Activated T-helper 2 cell treated with anti-CD3 and anti-CD28 coated beads, Interferon-gamma antibody, Interleukin-2, Interleukin-4, amounts not matched to agents 10 μg/mL and 5 μg/mL and 100 μg/mL, durations not matched to agents 14 hours and 24 hours and 36 hours (primary cell): ENCODE measurements at places on chromosomes 13 and 19.
A peak's percentile ranks its signal among the peaks of the same experiment; 100 is the strongest.

GRCh38 chr13:42625611-42626010, 51.7 kb downstream of the TNFSF11 start:
- no peak overlapping the region for H3K27ac ChIP-seq
- H3K36me3 ChIP-seq: no peaks in the 10 kb centered on the region
- no peak for DNase-seq
- peaks cover 16% of the 10 kb centered on the region for H3K27me3 ChIP-seq
- no peak overlapping the region for H3K4me3 ChIP-seq

DNA sequence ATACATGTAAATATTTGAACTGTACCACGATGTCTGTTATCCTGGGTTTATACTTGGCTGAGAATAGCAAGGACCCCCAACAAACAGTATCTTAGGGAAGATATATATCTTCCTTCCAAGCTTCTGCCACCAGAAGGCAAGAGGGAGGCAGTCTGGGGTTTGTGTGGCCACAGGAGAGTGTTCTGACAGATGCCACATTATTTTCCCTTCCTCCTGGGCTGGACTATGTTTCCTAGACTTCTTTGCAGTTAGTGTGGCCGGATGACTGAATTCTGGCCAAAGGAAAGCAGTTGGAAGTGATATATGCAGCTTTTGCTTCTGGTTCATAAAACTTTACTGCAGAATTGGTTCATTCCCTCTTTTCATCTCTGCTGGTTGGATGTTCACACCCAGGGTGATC, 39.9 kb upstream of the TMTC4 start:
- H3K36me3 ChIP-seq: no peaks in the 10 kb centered on the region
- no peak overlapping the region for H3K27ac ChIP-seq
- no peaks in the 10 kb centered on the region for H3K4me1 ChIP-seq
- no peak overlapping the region for H3K4me3 ChIP-seq
- no peak for DNase-seq

DNA sequence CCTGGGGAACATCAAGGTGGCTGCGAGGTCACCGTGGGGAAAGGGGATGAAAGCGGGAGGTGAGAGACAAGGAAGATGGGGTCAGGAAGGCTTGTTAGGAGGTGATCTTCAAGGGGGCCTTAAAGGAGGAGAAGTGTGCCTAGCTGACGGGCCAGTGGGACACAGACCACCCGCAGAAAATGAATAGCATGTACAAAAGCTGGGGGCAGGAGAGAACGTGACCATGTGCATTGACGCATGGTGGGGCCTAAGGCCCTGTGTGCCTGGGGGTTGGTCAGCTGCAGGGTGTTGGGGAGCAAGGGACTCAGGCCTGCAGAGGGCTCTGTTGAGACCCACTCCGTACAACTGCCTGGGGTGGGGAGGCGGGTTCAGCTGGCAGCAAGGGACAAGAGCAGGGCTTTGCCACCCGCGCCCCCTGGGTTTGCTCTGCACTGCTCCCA, 5.9 kb downstream of the RAB8A start:
- H3K36me3 ChIP-seq: peaks cover 85% of the 10 kb centered on the region
- peak overlapping the region; percentile 95 for H3K27ac ChIP-seq
- peak overlapping the region; percentile 14 for H3K4me3 ChIP-seq
- H3K4me1 ChIP-seq: peaks cover 61% of the 10 kb centered on the region
- DNase-seq: no peak

DNA sequence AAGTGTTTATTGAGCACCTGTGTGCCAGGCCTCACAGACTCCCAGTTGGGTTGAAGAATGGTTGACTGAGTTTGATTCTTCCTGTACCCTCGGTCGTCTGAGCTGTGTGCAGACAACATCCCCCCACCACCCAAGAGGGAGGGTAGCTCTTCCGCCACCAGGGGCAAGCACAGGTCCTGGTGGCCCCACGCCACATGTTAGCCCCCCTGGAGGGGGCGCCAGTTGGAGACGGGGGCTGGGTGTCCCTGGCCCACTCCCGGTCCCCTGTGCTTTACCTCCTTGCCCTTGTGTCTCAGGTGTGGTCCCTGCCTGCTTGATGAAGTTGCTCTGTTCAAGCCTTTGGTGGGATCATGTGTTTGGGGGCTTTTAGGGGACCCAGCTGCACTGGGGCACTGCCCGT, 27.2 kb downstream of the COLGALT1 start:
- H3K36me3 ChIP-seq: peaks cover 39% of the 10 kb centered on the region
- H3K27me3 ChIP-seq: no peaks in the 10 kb centered on the region
- H3K27ac ChIP-seq: no peak overlapping the region
- no peak overlapping the region for H3K4me3 ChIP-seq
- no peaks in the 10 kb centered on the region for H3K4me1 ChIP-seq

- no peak for DNase-seq
- H3K36me3 ChIP-seq: no peaks in the 10 kb centered on the region
- H3K4me1 ChIP-seq: no peaks in the 10 kb centered on the region
- no peak overlapping the region for H3K27ac ChIP-seq
Observed at GRCh38 chr13:65921933-65922332, 1308.2 kb downstream of the PCDH9 start.

DNA sequence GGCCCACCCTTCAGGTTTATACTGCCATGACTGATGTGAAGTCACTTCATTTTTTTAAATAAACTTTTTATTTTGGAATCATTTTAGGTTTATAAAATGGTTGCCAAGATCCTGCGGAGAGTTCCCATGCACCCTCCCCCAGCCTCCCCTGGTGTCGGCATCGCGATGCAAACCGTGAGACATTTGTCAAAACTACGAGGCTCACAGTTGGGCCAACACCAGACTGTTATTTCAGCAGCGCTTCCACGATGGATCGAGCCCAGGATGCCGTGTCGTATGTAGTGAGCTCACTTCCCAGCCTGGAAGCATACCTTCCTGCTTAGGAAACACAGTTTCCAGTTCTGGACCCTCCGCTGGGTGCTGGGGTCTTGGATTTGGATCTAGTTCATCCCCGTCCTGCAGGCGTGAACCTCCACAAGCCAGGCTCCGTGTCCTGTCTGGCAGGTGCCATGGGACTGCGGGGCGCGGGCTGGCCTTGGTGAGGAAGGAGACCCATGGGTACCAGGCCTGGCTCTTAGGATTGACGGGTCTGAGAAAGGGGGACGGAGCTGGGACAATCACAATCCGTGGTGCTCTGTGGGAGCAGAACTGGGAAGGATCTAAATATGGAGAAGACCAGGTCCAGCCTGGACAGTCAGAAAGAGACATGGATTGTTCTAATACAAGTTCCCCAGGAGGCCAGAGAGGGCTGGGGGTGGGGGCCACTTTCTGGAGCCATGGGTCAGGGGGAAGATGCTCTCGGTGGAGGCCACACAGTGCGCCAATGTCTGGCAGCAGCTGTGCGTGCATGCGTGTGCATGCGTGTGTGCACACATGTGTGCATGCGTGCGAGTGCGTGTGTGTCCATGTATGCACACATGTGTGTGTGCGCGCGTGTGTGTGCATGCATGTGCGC, 2.4 kb upstream of the SBK2 start:
- no peaks in the 10 kb centered on the region for H3K4me1 ChIP-seq
- no peak overlapping the region for H3K4me3 ChIP-seq
- no peak for DNase-seq
- no peak overlapping the region for H3K27ac ChIP-seq
- H3K36me3 ChIP-seq: no peaks in the 10 kb centered on the region

DNA sequence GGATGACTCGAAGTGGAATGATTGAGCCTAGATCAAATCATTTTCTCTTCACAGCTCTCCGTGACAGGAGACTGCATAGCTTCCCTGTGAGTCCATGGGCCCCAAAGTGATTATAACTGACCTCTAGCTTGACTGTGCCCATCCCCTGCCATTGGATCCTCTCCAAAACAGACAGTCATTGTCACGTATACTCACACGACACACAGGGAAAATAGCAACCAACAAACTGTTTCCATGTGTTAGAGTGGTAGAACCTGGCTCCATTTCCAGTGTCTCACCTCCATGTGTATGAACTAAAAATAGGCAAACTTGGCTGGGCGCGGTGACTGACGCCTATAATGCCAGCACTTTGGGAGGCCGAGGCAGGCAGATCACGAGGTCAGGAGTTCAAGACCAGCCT, 48.8 kb upstream of the NPAS1 start:
- H3K36me3 ChIP-seq: peaks cover 30% of the 10 kb centered on the region
- H3K4me1 ChIP-seq: peaks cover 22% of the 10 kb centered on the region
- H3K4me3 ChIP-seq: no peak overlapping the region
- no peak for DNase-seq
- H3K27ac ChIP-seq: no peak overlapping the region

- DNase-seq: no peak
- no peak overlapping the region for H3K4me3 ChIP-seq
- H3K36me3 ChIP-seq: no peaks in the 10 kb centered on the region
- no peak overlapping the region for H3K27ac ChIP-seq
- no peaks in the 10 kb centered on the region for H3K27me3 ChIP-seq
Observed at GRCh38 chr13:62643007-62643483, 1227.4 kb upstream of the PCDH20 start.

- H3K27me3 ChIP-seq: no peaks in the 10 kb centered on the region
- no peaks in the 10 kb centered on the region for H3K4me1 ChIP-seq
- H3K27ac ChIP-seq: no peak overlapping the region
- no peaks in the 10 kb centered on the region for H3K36me3 ChIP-seq
- DNase-seq: no peak
Observed at GRCh38 chr19:27846944-27847343, 1366.0 kb downstream of the UQCRFS1 start.
